ENCODE measurements at places on chromosomes 13 and 19.

- no peak for DNase-seq
These were observed 3.8 kb downstream of the FXYD7 start for GRCh38 chr19:35146746-35147459.

DNA sequence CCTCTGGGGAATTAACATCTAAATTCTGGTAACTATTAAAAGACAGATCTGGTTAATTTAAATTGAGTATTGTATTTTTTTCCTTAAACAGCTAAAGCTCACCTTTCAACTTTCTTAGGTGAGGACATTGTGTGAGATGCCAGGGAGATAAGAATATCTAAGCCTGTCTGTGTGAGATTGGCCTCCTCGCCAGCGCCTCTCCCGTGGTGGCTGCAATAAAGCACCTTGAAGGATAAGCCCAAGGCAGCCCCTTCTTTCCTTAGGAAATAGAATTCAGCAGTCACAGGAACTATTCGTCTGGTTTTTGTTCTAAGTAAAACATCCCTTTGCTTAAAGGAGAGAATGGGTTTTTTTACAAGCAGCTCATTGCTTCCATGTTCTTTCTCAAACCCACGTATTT is 24.6 kb downstream of the NAXD start:
- DNase-seq: no peak

DNA sequence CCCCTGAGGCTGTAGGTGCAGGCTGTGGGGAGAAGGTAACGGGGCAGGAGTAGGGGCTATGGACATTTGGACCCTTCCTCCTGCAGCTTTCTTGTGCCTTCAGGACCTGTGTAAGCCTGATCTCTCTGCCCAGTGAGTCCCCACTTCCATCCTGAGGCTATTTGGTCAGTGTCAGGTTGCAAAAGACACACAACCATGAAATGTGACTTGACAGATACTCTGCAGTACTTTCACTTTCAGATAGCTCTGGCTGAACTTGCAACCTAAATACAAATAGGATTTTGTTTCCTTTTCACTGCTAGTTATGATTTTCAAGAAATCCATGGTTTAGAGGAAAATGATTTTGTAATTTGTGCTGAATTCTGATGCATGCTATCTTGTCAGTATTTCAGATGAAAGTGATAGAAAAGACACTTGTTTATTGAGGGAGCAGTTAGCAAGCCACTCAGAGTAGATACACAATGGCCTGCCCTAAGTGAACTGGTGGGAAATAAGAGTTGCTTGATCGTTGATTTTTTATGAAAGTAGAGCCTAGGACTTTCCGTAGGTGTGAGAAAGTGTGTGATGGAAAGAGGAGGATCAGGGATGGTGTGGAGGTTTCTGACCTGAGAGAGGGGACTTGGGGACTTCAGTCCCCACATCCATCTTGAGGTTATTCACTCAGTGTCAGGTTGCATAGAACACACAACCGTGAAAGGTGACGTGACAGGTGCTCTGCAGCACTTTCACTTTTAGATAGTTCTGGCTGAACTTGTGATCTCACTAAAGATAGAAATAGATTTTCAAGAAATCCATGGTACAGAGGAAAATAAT is 18.1 kb upstream of the EID2 start:
- no peak for DNase-seq

DNA sequence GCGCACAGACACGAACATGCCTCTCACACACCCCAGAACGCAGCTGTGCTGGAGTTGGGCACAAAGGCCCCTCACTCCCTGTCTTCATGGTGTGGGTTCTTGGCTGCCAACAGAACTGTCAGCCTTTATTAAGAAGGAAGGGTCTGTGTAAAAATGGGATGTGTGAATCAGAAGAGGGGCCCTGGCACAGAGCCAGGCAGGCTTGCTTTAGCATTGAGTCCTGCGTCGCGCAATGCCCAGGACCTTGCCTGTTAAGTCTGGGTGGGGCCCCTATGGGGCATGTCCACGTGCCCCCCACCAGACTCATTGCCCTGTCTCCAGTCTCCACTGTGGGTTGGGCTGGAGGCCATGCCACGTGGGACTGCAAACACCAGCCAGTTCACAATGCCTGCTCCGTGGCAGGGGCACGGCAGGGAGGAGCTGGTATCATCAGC is 84.8 kb downstream of the SLC7A1 start:
- no peak for DNase-seq

- no peak for DNase-seq
These were observed 8.0 kb upstream of the MYO1F start for GRCh38 chr19:8584965-8585893.

GRCh38 chr19:41570639-41571112 is 5.3 kb upstream of the CEACAM21 start:
- DNase-seq: peak; percentile 68

GRCh38 chr19:5593343-5594255 is 25.8 kb upstream of the TINCR start:
- no peak for DNase-seq

DNA sequence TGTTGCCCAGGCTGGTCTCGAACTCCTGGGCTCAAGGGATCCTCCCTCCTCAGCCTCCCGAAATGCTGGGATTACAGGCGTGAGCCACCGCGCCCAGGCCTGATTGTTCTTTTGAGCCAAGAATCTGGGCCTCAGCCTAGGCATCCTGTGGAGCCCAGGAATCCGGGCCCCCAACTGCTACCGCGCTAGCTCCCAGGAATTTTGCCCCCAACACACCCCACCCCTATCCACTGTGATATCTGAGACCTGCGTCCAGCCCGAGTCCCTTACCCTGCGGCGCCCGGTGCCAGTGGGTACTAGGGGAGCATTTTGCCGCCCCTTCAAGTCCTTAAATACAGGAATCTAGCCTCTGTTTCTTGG is 838 bp upstream of the MYADM start:
- no peak for DNase-seq

DNA sequence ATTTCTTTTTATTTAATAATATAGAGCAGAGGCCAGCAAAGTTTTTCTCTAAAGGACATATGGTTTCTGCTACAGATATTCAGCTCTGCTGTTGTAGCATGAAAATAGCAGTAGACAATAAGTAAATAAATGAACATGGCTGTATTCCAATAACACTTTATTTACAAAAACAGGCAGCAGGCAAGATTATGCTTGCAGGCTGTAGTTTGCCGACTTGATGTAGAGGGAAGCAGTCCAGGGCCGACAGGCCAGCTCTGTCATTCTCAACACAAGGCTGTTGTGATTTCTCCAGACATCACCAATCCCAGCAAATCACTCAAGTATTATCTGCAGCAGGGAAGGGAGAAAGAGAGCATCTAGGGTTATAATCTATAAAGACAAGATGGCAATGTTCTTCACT is 1062.5 kb upstream of the PCDH9 start:
- DNase-seq: no peak

DNA sequence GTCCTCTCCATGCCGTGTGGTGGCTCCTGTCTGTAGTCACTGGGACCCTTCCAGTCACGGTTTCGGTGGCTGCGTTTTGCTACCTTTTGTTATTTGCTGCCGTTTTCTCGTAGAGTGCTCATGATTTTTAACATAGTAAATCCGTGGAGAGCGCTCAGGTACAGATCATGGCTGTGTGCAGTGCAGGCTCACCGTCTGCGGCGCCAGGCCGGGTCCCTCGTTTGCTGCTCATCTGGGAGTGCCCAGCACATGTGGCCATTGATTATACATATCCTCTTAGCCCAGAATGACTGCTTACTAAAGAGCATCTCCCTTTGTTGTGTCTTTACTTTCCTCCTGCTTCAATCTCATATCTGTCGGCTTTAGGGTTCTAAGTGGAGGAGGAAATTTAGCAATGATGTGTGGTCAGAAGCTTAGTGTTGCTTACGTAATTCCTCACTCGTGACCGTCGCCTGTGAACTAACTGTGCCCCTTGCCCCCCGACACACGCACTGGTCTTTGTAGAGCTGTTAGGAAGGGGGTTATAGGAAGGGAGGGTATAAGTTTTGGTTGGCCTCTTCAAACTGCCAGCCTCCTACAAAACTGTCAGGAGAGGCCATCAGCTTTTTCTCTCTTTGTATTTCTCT is 31.8 kb downstream of the TFDP1 start:
- no peak for DNase-seq

DNA sequence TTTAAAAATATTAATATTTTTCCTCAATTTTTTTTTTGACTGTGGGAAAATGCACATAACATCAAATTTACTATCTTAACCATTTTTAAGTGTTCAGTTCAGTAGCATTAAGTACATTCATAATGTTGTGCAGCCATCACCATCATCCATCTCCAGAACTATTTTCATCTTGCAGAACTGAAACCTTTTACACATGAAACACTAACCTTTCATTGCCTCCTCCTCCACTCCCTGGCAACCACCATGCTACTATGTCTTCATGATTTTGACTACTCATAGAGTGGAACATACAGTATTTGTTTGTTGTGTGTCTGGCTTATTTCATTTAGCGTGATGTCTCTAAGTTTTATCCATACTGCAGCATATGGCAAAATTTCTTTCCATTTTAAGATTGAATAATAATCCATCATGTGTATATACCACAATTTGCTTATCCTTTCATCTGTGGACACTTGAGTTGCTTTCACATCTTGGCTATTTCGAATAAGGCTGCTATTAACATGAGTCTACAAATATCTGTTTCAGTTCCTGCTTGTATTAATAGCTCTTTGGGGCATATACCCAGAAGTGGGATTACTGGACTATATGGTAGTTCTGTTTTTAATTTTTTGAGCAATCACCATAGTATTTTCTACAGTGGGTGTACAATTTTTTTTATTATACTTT is 376.4 kb downstream of the MTUS2 start:
- no peak for DNase-seq

GRCh38 chr19:2334986-2335846 is 6.7 kb downstream of the SPPL2B start:
- peak; percentile 24 for DNase-seq

DNA sequence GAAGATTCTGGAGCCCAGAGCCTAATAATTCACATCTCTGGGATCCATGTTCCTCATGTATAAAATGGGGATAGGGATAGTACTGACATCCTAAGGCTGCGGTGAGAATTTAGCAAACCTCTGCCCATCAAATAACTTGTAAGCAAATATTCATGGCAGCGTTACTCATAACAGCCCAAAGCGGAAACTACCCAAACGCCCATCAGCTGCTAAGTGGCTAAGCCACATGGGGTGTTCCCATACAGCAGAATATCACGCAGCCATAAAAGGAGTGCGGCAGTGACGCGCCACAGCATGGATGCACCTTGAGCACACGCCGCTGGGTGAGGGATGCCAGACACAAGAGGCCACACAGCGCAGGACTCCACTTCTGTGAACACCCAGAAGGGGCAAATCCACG is 19.7 kb downstream of the VRK3 start:
- DNase-seq: no peak

DNA sequence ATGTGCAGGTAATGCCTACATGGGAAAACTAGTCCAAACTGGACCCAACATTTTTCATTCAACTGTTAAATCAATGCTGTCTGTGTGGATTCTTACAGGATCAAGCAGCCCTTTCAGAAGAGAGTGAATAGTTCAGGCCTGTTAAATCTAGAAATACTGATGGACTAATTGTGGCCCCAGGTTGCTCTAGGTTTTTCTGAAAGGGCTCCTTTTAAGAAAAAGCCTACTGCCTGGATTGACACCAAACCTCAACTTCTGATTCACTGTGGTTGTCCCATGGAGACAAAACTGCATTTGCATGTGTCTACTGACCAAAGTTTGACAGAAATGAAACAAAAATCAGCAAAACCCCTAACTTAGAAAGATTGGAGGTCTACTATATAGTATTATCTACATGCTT is 437.0 kb downstream of the KLF12 start:
- no peak for DNase-seq

DNA sequence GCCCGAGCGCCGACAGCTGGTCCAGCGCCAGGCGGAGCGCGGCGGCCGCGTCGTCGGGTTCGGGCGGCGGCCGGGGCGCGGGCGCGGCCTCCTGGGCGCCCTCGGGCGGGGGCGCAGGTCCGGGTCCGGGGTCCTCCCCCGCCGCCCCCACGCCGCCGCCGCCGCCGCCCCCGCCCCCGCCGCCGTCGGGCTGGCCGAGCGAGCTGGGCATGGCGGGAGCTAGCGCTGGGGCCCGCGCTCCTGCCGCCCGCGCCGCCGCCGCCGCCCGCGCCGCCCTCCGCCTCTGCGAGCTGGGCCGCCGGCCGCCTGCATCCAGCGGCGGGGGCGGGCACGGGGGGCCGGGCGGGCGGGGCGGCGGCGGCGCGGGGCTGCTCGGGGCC is 287 bp downstream of the MEX3D start:
- peak; percentile 35 for DNase-seq

DNA sequence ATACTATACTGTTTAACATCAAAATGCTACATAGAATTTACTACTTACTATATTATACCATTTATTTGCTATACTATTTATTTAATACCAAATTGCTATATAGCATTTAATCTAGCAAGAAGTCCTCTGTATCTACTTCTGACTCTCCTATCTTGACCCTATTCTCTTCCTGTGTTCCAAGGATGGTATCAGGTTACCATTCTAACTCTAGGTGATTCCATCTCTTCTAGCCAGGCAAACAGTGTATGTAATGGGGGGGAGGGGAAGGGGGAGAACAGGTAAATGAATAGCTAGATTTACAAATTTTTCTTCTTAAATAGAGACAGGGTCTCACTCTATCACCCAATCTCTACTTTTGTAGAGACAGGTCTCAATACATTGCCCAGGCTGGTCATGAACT is 200.3 kb downstream of the DIAPH3 start:
- no peak for DNase-seq

- peak; percentile 68 for DNase-seq
These were observed 25.9 kb downstream of the MPND start for GRCh38 chr19:4369109-4369887.

DNA sequence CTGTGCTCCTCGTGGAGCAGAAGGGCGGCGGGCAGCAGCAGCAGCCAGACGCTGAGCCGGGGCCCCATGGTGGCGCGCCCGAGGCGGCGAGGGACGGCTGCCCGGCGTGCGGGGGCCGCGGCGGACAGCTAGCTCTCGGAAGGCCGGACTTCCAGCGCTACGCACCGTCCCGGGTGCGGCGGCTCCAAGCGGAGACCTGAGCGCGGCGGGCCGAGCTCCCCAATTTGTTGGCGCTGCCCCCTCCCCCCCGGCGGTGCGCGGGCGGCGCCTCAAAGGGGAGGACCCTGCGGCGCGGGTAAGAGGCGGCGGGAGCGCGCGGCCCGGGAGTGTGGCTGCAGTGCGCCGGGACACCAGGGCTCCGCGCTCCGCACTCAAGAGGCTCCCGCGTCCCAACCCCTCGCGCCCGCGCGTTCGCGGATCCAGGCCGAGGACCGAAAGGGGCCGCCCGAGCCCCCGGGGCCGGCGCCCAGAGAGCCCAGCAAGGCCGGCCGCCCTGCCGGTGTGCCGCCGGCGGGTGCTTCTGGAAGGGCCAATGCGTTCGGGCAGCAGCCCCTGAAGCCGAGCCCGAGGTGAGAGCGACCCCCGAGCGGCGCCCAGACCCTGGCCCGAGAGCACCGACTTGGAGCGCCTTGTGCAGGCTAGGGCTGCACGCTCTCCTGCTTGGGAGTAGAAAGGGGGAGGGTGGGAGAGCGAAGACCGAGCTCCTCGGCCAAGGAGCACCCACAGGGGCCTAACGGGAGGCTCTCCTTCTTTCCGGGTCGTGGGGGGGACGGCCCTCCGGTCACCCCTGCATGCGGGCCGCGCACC is at the start of the genes COL4A1 and COL4A2:
Gene COL4A1 (minus strand): TSS at position 198 of the 807 bp plus-strand sequence. CDS start 130 bp downstream, at position 68.
Gene COL4A2 (plus strand): TSS at position 325 of the 807 bp plus-strand sequence. CDS start 620 bp downstream, outside the sequence.
- DNase-seq: no peak

DNA sequence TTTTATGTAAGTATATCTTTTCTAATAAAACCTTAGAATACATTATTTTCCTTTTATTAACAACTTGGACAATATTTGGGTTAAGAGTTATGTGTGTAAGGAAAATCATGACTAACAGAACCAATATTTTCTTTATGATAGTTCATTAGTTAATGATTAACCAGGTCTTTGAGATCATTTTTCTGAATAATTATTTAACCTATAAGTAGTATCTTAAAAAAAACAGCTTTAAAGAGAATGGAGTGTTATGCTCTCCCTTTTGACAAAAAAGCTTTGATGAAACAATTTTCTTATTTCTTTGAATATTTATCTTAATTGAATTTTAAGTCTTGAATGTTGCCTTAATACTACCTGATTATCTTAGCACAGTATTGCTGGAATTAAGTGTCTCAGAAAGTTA is 3.8 kb downstream of the SLAIN1 start:
- no peak for DNase-seq

Data from hematopoietic multipotent progenitor cell treated with erythropoietin and hydrocortisone succinate and interleukin-3 and kit ligand, for 17 days (in vitro differentiated cells).